ENCODE measurements at places on chromosomes 7 and 10.

GRCh38 chr10:130360826-130361311 is 224.7 kb downstream of the GLRX3 start:
- no peak for DNase-seq

GRCh38 chr7:157269341-157270059 is 67.3 kb upstream of the DNAJB6 start:
- DNase-seq = no peak

- no peak for DNase-seq
Observed at GRCh38 chr10:129854796-129855705, 109.0 kb downstream of the EBF3 start.

DNA sequence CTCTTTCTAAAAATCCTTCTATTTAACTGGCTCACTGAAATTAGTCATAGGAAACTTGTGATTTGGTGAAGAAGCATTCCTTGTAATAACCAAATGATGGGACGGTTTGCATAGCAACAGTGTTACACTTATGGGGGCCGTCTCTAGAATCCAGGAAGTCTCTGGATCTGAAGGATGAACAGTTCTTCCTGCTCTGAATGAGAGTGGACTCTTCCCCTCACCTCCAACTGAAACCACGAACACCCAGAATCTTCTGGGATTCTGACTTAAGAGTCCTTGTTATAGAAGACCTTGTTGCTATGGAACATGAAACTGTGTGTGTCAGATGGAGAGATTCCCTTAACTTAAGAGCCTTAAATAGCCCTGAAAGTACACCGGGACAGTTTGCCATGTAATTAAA is 23.2 kb downstream of the NOLC1 start:
- DNase-seq = peak; percentile 41

- no peak for DNase-seq
Observed at GRCh38 chr7:117791877-117792780, 81.1 kb downstream of the CTTNBP2 start.

DNA sequence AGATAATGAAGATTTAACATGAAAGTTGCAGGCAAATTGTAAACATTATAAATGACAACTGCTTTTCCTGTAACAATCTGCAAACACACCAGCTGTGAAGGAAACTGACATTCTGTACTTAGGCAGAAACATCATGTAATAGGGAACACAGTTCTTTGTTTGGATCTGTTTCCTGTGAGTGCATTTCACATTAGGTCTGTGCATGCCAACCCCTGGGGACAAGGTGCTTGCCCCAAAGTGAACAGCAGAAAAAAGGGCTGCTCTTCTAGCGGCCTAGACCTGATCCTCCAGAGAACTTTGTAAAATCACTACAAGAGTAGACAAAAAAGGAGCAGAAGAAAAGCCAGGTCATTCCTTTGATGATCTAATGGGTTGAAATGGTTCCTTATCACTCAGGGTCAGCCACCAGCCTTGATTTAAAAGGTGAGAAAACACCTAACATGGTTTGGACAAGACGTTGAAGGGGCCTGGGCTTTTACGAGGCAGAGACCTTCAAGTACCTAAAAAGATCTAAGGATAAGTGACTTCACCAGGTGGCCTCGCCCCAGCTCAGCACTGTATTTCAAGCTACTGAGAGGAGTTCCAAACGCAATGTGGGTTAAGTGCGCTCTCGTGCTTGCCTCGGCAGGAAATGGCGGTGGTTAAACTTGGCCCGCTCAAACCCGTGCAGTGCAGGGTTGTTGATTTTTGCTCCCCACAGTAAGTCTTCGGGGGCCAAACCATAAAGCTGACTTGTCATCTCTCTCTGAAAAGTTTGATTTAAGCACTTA is 249.7 kb downstream of the CREB5 start:
- DNase-seq = no peak

DNA sequence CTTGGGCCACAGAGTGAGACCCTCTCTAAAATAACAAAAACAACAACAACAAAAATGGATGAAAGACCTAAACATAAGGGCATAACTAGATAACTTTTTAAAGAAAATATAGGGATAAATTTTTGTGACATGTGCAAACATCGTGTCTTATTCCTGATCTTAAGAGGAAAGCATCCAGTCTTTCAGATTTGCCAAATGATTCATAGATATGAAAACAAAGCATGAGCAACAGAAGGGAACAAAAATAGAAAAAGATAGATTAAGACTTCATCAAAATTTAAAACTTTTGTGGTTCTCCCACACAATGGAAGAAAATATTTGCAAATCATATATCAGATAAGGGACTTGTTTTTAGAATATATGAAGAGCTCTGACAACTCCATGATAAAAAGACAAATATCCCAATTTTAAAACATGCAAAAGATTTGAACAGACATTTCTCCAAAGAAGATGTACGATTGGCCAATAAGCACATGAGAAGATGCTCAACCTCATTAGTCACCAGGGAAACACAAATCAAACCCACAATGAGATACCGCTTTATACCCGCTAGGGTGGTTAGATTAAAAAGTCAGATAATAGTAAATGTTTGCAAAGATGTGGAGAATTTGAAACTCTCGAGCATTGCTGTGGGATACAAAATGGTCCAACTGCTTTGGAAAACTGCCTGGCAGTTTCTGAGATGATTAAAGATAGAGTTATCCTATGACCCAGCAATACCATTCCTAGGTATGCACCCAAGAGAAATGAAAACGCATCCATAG is 20.3 kb downstream of the PPIF start:
- peak; percentile 59 for DNase-seq

DNA sequence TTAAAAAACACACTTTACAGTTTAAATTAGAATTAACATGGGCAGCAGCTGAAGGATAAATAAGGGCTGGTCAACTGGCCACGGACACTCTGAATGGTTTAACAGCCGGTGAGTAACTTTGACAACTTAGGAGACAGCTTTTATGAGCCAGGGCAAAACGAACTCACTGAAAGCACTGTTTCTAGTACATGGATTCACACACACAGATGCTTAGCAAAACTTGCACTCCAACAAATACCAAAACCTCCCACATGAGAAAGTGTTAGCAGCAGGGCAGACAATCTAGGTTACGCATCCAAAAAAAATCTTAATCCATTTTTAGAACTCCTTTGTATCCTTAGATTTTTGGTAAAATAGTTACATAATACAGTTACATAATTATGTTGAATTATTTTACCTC is 486.4 kb downstream of the PHTF2 start:
- no peak for DNase-seq

- no peak for DNase-seq
Observed at GRCh38 chr10:78260141-78260540, 226.5 kb downstream of the RPS24 start.

GRCh38 chr7:155357573-155358041 is 59.9 kb downstream of the INSIG1 start:
- DNase-seq = no peak

DNA sequence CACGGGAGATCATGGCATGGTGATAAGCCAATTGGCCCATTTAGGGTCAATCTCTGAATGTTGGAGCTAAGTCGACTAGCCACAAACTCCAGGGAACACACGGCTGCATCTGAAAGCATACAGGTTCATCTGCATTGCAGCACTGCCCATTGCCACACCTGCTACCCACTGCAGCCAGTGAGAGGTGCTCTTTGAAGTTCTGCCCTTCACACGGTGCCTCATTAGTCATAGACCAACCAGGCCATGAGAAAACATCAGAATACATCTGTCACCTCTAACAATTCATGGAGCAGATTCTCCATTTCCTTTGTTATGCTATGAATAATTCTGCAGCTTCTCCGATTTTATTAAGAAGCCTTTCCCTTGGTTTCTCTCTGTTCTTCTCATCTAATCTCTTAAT is 65.7 kb upstream of the FAM204A start:
- no peak for DNase-seq

GRCh38 chr7:39967406-39968161 is 17.5 kb downstream of the CDK13 start:
- no peak for DNase-seq

DNA sequence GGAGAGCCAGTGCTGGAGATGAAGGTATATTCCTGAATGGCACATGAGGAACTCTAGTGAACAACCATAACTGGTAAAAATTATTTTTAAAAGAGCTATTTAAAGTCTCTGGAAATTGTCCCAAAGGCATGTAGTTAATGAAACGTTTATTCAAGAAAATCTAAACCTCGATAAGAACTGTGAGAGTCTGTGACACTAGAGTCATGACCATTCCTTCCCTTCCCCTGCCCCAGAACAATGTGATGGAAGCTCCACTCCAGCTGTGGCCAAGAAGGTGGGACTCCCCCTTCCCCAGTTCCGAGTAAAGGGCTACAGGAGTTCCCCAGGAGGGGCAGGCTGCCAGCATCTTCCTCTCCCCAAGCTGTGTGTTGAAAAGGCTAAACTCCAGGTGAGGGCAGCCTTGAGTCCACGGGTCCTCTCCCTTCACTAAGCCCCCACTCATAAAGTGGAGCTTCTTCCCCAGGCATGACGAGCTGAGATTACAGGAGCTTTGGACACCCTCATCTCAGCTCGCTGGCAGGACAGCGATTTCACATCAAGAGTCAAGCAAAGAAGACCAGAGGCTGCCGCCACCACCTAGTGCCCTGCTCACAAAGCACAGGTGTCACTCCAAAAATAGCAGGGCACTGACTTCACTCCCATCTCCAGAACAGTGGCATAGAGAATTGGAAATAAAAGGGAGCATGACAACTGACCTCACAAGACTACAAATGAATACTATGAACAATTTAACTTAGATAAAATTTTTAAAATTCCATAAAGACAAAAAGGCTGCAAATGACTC is 68.5 kb downstream of the NHLRC2 start:
- no peak for DNase-seq

- peak; percentile 36 for DNase-seq
Observed at GRCh38 chr10:119131512-119132240, 27.8 kb downstream of the DENND10 start.

DNA sequence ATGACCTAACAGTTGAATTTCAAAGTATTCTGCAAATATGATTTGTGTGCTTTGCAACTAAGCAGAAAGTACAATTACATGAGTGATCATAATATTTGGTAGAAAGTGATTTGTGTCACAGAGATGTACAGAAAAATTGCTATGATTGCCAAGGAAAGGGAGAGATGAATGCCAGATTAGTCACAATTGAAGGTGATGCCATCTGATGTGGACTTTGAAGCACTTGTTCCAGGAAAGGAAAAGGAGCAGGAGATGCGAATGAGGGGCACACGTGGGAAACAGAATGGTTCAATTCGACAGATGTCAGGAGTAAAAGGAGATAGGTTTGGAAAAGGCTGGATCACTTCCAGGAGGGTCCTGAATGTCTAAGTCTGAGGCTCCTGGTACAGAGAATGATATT is 153.1 kb upstream of the LAMB4 start:
- no peak for DNase-seq

- no peak for DNase-seq
Observed at GRCh38 chr10:70563230-70563629, 39.3 kb downstream of the PRF1 start.

GRCh38 chr7:93043385-93043985 is 74.3 kb downstream of the SAMD9 start:
- DNase-seq = peak; percentile 91

GRCh38 chr7:21300692-21301091 is 127.2 kb upstream of the SP4 start:
- DNase-seq = no peak

GRCh38 chr10:33113466-33113865 is 155.4 kb upstream of the ITGB1 start:
- DNase-seq = no peak

DNA sequence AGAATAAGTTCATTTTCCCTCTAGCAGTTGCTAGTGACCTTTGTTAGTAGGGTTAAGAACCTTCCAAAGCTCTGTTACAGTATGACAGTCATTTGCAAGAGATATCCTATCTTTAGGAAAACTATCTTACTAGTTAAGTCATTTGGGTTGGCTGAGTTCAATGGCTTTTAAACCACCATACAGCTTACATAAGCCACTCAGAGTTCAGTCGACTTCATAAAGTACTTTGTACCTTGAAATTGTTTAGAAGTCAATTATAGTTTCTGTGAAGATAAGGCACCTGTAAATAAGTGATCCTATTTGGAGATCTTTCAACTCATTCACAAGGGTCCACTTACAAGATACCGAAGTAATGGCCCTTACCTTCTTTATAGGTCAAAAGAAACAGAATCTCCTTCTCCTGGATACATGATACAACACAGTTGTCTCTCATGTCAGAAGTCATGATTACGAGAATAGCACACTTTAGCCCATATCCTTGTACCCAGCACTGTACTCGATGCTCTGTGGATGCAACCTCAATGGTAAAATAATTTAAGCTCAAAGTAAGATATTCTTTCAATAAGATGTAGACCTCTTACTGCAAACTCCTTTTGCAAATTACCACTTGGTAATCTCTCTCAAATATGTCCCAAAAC is 11.9 kb upstream of the ABCC2 start:
- DNase-seq = no peak

- DNase-seq = no peak
Observed at GRCh38 chr7:78039790-78040776, 241.5 kb downstream of the PHTF2 start.

DNA sequence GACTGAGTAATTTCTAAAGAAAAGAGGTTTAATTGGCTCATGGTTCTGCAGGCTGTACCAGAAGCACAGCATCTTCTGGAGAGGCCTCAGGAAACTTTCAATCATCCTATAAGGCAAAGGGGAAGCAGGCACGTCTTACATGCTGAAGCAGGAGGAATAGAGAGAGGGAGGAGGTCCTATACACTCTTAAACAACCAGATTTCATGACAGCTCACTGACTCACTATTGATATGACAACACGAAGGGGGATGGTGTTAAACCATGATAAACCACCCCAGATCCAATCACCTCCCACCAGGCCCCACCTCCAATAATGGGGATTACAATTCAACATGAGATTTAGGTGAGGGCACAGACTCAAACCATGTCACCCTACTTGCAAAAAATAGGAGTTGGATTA is 201.5 kb downstream of the CDK14 start:
- no peak for DNase-seq

- DNase-seq = no peak
Observed at GRCh38 chr7:128940494-128941322, 3.0 kb downstream of the IRF5 start.

GRCh38 chr7:71752171-71752935 is 620.4 kb downstream of the GALNT17 start:
- peak; percentile 29 for DNase-seq

DNA sequence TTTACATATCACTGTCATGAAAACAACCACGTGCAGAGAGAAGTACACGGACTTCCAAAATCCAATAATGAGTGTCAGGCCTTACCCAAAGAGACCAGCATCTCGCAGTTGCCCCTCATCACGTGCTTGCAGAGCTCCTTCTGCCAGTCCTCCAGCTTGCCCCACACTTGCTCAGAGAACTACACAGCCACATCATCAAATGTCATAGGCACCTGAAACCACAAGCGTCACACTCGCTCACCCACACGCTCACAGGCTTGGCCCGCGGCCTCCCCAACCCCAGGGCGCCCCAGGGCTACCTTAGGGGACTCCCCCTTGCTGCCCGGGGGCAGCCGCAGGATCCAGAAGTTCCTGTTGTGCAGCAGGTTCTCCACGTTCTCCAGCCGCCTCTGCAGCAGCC is 123.4 kb upstream of the ZNF746 start:
- no peak for DNase-seq

DNA sequence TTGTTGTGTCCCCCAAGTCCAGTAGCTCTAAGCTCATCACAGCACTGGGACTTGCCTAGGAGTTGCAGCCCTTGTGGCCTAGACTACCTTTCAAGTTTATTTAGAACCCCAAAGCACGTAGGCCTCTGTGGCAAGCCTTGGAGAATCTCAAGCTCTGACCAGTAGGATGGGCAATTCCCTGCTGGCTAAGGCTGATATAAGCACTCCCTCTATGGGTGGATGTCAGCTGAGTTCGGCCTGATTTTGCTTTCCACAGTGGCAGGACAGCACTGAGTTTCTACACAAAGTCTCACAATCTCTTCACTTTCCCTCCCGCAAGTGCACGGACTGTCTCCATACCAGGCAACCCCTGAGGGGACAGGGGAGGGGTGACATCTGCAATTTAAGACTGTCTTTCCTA is 886.4 kb upstream of the LRRN3 start:
- no peak for DNase-seq
